ENCODE measurements at places on chromosomes 16 and 17. TPM values are rescaled to one million over a fixed set of nuclear protein-coding genes. Genes with fewer than 3 reads are reported as not detected.

The KRT36 gene
- 0.07 TPM for total RNA-seq

The LDAF1 gene
- 20.4 TPM for total RNA-seq

The HOXB9 gene
- total RNA-seq: 7.2 TPM

The OR2C1 gene
- not detected for total RNA-seq

The RMI2 gene
- total RNA-seq: 31.9 TPM

The TMEM238L gene
- total RNA-seq: not detected

The PNMT gene
- total RNA-seq: 0.20 TPM

The RPGRIP1L gene
- total RNA-seq: 10.4 TPM
